Activated CD4-positive, alpha-beta memory T cell treated with anti-CD3 and anti-CD28 coated beads for 36 hours (primary cell): ENCODE measurements at places on chromosomes 2 and 18.

DNA sequence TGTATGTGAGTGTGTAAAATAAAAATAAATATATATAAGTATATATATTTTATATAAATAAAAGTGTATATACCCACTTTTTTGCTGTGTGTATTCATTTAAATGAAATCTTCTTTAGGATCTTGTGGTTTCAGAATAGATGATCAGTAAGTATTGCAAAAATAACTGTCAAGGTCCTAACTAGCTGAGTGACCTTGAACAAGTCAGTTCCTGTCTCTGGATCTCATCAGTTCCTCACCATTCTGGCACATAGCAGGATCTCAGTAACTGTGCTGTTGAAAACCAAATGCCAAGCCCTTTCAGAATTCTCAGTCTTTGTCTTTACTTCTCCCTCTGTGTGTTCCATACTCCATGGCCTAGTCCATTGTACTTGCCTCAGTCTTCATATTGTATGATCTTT is 115.3 kb upstream of the CXCR4 start:
- DNase-seq, result no peak

DNA sequence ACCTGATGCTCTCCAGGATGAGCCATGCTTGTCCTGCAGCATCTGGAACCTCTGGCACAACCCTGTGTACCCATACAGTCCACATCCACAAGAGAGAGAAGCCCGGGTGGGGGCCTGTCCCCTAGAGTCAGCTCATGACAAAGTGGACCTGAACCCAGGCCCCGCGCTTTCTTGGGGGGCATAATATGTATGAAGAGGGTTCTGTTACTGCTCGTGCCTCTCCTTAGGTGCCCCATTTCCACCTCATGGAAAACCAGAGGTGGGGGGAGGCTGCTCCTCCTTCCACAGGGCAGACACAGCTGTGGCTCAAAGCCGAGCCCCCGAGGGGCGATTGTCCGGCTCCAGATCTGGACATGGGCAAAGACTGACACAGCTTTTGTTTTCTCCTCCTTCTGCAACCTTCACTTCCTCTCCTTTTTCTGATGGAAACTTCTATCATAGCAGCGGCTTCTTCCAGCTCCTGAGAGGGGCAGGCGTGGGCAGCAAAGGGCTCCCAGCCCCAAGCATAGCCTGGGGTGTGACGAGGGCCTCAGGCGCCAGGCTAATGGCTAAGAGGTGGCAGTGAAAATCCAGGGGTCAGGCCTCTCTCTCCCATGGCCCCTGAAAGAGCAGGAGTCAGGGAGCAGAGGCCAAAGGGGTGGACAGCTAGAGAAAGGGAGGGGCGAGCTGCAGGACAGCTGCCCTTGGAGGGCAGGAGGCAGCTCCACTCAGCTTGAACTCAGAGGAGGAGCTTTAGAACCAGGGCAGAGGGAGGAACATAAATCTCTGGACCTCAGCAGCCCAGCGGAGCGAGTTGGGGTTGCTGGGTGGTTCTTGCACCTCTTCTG is 155.5 kb downstream of the ZFP36L2 start:
- DNase-seq, result no peak

DNA sequence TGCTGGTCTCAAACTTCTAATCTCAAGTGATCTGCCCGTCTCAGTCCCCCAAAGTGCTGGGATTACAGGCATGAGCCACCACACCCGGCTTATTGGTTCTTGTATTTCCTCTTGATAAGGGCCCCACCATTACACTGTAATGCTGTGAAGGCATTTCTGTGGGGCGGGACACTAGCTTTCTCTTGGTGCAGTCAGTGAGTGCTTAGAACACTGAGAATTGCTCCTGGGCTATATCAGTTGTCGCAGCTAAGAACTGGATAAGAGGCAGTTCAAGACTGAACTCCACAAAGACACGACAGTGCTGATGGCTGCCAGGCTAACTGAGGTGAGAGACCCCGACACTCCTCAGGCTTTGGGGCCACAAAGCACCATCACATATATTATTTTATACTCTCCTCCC is 2.1 kb downstream of the KHK start:
- no peak for DNase-seq

GRCh38 chr2:61722800-61723199 is 131.1 kb downstream of the FAM161A start:
- DNase-seq, result no peak

DNA sequence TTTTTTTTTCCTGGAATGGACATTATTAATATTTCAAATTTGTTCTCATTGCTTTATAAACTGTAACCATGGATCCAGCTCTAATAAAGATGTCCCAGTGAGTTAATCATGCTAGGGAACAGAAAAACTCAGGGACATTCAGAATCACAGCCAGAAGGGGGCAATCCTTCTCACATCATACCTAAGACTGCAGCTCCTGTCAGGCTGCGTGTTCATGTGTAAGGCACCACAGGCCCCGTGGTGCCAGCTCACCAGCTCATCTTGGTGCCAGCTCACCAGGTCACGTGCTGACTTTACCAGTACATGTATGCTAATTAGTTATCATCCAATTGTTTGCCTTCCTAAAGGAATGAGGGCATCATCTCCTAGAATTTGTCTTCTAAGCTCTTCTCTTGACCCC is 84.7 kb upstream of the NEDD4L start:
- no peak for DNase-seq

- no peak for DNase-seq
Measured at GRCh38 chr18:47644896-47645295, 285.6 kb downstream of the SMAD2 start.

- DNase-seq, result no peak
Measured at GRCh38 chr2:180520206-180520605, 460.2 kb upstream of the UBE2E3 start.

- DNase-seq, result no peak
Measured at GRCh38 chr2:202102425-202103000, 29.5 kb downstream of the KIAA2012 start.

GRCh38 chr2:130303169-130303568 is 39.5 kb upstream of the IMP4 start:
- no peak for DNase-seq

DNA sequence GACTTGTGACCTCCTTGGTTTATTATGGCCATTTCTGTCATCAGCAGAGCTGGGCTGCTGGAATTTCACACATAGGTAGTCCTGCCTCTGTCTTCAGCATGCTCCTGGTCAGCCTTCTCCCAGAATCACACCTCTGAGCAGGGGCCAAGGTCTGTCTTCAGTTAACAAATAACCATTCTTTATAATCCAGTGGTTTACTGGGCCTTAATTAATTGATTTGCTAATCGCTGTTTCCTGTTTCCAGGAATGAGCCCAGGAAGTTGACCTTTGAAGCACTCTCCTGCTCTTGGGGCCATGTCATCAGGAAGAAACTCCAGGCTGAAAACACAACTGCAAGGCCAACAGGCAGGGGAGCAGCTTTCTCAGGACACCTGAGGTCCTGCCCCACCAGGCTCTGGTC is 278.5 kb downstream of the SRBD1 start:
- no peak for DNase-seq

GRCh38 chr2:152686321-152686720 is 30.9 kb downstream of the PRPF40A start:
- no peak for DNase-seq

- no peak for DNase-seq
Measured at GRCh38 chr2:53511549-53511948, 256.1 kb upstream of the CHAC2 start.

DNA sequence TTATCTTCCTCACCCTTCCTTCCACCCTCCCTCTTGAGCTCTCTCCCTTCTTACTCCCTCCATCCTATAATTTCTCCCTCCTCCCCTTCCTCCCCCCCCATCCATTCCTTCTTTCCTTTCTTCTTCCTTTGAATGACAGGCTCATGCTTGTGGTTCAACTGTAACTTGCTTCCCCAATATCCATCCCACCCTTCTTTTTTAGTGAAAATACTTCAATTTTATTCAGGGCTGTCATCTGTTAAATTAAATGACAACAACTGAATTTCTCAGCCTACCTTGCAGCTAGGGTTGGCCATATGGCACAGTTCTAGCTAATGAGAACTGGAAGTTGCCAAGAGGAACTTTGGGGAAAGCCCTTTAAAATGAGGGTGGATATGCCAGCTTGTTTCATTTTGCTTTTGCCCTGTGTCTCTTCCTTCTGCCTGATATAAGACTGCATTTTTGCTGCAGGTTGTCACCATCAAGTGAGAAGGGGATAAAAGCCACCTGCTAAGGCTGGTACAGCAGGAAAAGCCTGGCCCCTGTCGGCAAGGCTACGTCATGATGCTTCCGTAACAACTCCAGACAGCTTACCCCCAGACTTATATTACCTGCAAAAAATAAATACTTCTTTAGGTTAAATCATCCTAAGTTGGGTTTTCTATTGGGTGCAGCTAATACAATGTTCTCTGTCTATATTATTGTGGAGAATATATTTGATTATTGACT is 121.8 kb downstream of the NXPH2 start:
- DNase-seq, result no peak
